Ovary (tissue), 10 donors: ENCODE measurements at places on chromosomes 5 and 9. TPM values are rescaled to one million over a fixed set of nuclear protein-coding genes. Genes with fewer than 3 reads are reported as not detected.

HAPLN1 gene
- polyA plus RNA-seq, result 0.44 TPM

PCDH12 gene
- polyA plus RNA-seq, result 1.6 TPM

EMB gene
- polyA plus RNA-seq, result 1.4 TPM

SOWAHA gene
- polyA plus RNA-seq, result 0.05 TPM

LEAP2 gene
- 0.64 TPM for polyA plus RNA-seq

JAK2 gene
- 15.9 TPM for polyA plus RNA-seq

GPR21 gene
- polyA plus RNA-seq, result 0.60 TPM

PCA3 gene
- polyA plus RNA-seq, result not detected

SLC23A1 gene
- not detected for polyA plus RNA-seq

PWWP2A gene
- 20.5 TPM for polyA plus RNA-seq

FREM1 gene
- polyA plus RNA-seq, result 0.79 TPM

FCN1 gene
- 1.4 TPM for polyA plus RNA-seq

PTPDC1 gene
- 4.8 TPM for polyA plus RNA-seq

EQTN gene
- not detected for polyA plus RNA-seq

ROPN1L gene
- not detected for polyA plus RNA-seq

WDR38 gene
- polyA plus RNA-seq, result not detected

PCDHGA2 gene
- polyA plus RNA-seq, result 5.4 TPM

GABBR2 gene
- polyA plus RNA-seq, result 0.30 TPM

MYMK gene
- not detected for polyA plus RNA-seq

ENTR1 gene
- polyA plus RNA-seq, result 24.5 TPM

AK8 gene
- polyA plus RNA-seq, result 2.7 TPM

TMC1 gene
- polyA plus RNA-seq, result 0.48 TPM

MOB3B gene
- 31.6 TPM for polyA plus RNA-seq

ARID3C gene
- polyA plus RNA-seq, result not detected

C9orf152 gene
- polyA plus RNA-seq, result not detected

RNF180 gene
- 7.5 TPM for polyA plus RNA-seq

CNTNAP3 gene
- 0.71 TPM for polyA plus RNA-seq
